Stimulated activated CD4-positive, alpha-beta T cell treated with anti-CD3 and anti-CD28 coated beads, Interleukin-4, amount 100 ng/mL, for 1 hour (primary cell): ENCODE measurements at places on chromosomes 6 and 20.

GRCh38 chr6:108078191-108078590, 3.6 kb upstream of the OSTM1 start:
- DNase-seq: no peak

DNA sequence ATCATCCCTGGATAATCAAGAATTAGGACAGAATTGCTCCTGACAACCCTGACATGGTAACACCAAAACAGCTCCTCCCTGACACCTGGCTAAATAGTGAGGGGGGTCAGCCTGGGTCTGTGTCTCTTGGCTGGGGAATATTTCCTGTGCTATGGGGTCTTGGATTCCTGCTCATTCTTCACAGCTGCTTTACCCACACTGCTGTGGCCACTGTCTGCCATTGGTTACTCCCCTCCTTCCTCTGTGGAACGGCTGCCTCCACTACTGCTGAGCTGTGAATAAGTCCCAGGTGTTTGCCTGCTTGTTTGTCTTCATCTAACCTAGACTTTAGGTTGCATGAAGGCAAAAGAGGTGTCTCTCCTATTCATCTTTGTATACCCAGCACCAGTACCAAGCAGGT, 33.9 kb upstream of the TXLNB start:
- no peak for DNase-seq

GRCh38 chr20:62025394-62025793, 40.3 kb downstream of the TAF4 start:
- DNase-seq: no peak

- DNase-seq: no peak
Measured at GRCh38 chr20:42686057-42686456, 503.6 kb downstream of the PTPRT start.
